Vagina (tissue), 2 donors: ENCODE measurements at places on chromosomes 5 and 9. TPM values are rescaled to one million over a fixed set of nuclear protein-coding genes. Genes with fewer than 3 reads are reported as not detected.

- DNase-seq: no peak
Observed at GRCh38 chr5:81969226-81969625, 2.6 kb upstream of the ATG10 start.

The PCDHGB7 gene
- 14.2 TPM for total RNA-seq

The ACTBL2 gene
- total RNA-seq: not detected

DNA sequence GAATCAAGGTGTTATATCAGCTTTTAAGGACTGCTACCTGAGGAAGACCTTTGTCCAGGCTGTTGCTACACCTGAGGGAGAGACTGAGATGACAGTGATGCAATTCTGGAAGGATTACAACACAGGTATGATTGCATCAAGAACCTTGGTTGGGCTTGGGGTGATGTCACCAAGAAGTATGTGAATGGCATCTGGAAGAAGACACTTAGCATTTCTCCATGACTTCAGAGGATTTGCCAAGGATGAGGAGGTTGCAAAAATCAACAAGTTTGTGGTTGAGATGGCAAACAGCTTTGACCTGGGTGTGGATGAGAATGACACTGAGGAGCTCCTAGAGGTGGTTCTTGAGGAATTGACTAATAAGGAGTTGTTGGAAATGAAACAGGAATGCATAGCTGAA lies 67.9 kb upstream of the PANK3 start:
- no peak for DNase-seq

The ZBTB34 gene
- 8.6 TPM for total RNA-seq

GRCh38 chr9:121026260-121026691 lies 23.8 kb downstream of the C5 start:
- DNase-seq: no peak

The ZNF454 gene
- total RNA-seq: 3.4 TPM

DNA sequence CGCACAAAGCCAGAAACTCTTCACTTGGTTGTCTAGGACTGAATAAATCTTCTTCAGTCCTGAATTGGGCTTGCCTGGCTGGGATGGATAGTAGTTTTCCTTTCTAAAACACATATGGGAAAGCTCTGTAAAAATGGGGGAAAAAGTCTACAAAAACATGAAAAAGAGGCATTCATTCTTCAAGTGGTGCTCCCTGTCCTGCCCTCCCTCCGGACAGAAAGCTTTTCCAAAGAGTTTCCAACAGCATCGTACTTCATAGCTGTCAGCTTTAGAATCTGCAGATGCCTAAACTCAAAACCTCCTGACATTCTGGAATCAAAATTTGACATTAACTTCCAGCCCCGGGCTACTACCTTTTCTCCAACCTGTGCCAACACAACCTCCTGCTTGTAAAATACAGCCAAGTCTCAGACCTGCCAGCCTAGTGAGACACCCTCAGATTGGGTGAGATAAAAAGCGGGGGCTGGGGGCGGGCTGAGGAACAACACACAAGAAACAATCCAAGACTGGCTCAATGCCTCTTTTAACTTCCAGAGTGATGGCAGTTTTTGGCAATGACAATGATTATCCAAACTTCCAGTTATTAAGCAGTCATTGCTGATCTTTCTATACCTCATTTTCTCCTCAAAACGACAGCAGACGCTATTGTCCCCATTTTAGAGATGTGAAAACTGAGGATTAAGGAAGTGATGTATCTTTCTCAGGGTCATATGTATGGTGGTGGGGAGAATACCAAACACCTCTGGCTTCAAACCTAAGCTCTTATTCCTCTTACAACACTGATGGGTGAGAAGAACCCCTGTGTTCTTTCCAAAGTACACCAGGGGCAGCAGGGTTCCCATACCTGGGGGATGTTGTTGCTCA lies 1.3 kb downstream of the TNC start:
- DNase-seq: no peak
